Memory B cell (primary cell): ENCODE measurements at places on chromosomes 3 and 15.

- DNase-seq, result no peak
These were observed 136.5 kb downstream of the ALCAM start for GRCh38 chr3:105503191-105503593.

DNA sequence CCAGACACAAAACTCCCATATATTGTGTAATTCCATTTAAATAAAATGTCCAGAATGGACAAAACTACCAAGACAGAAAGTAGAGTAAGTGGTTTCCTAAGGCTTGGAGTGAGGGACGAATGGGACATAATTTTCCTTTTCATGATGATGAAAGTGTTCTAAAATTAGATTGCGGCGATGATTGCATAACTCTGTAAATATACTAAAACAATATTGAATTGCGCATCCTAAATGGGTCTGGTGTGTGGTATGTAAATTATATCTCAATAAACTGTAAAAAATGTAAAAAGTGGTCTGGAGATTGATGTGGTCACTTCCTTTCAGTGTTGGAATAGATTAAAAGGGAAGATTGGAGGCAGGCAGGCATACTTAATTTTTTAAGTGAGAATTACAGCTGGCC is 105.9 kb upstream of the KCNAB1 start:
- no peak for DNase-seq

- no peak for DNase-seq
These were observed 23.1 kb downstream of the IGSF11 start for GRCh38 chr3:119011528-119011927.

DNA sequence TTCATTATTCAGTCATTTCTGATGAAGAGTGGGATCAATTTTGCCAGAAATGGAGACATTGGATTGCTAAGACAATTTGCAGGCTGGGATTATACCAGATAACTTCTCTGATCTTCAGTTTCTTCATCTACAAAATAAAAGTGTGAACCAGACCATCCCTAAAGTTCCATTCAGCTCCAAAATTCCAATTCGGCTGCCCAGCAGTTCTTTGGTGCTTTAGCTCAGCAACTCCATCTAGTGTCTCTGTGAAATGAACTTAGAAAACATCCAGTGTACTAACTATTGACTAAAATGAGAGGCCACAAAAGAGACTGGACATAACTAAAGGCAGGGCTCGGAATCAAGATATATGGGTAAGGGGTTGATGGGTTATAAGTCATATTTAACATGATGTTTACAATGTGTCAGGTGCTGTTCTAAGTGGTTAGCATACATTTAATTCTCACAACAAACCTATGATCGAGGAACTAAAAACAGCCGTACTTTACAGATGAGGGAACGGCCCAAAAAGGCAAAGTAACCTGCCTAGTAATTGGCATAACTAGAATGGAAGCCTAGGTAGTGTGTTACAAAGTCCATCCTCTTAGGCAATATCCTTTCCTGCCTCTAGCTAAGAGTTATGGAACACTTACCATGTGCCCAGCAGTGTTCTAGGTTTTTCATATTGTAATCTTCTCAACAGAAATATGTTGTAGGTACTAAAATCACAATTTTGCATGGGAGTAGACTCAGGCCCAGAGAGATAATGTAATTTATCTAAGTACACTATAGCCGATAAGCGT is 17.0 kb downstream of the THAP10 start:
- no peak for DNase-seq

DNA sequence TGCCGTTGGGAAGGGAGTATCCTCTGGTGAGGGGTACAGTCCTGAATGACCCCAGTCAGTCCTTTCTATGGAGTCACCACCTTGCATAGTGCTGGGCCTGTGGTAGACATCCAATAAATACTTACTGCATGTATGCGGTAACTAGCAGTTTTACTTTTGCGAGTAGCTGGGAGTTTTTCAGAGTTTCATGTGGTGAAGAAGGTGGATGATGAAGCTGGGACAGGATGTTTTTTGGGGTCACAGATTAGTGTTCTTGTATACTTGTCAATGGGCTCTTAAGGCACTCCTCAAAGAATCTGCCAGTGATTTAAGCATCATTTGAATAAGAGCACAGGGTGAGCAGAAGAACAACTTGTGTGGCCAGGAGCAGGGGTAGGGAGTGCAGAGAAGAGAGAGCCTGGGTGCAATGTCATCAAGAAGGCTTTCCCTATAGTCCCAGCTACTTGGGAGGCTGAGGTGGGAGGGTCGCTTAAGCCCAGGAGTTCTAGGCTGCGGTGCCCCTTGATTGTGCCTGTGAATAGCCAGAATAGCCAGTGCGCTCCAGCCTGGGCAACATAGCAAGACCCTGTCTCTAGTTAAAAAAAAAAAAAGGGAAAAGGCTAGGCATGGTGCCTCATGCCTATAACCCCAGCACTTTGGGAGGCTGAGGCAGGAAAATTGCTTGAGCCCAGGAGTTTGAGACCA is 22.1 kb downstream of the PPCDC start:
- no peak for DNase-seq

DNA sequence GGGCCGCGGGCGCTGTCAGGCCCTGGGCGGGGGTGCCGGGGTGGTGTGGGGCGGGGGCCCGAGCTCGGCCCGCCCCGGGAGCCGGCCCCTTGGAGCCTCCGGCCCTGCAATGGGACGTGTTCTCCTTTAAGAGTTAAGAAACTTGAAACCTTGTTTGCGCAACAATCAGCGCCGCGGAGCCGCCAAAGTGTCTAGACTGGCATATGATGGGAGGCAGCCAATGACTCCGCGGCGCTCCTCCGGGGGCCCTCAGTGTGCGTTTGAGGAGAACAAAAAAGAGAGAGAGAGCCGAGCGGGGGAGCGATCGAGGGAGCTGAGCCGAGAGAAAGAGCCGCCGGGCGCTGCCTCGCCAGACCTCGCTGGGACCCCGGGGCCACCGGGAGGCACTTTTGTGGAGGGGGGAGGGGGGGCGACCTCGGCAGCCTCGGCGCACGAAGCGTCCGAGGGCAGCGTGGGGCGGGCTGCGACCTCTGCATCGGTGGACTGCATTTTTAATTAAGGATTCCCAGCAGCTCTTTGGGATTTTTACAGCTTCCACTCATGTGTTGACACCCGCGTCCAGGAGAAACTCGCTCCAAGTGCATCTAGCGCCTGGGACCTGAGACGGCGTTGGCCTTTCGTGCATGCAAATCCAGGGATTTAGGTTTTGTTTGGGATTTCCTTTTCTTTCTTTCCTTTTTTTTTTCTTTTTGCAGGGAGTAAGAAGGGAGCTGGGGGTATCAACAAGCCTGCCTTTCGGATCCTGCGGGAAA is at the start of gene SMAD6:
Gene SMAD6 (plus strand): TSS at position 202 of the 752 bp plus-strand sequence. CDS start 1,023 bp downstream, outside the sequence.
- peak; percentile 49 for DNase-seq

DNA sequence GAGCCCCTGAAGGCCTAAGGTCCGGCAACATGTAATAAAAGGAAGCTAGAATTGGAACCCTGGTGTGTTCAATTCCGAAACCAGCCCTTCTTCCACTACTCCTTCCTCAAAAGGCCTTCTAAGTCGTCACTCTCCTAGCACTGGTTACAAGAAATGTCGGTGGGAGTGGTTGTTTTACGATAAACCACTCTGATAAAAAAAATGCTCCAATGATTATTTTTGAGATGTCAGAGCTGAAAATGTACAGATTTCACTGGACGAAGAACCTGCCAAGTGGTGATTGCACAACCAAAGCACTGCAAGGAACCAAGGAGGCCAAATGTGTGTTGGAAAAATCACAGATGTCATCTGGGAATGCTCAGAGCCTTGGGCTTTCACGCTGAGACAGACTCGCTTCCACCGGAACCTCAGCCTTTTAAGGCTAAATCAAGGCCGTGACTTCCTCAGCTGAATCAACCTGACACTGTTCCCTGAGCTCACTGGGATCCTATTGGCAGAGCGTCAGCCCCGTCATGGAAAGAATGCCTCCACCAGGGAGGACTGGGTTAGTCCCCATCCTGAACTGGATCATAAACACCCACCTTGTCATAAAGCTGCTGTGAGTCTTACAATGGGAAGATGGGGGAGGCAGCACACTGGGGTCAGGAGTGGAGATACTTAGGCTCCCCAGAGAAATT is 108.1 kb upstream of the THBS1 start:
- DNase-seq, result no peak
